ENCODE measurements at places on chromosomes 1 and 21.

- DNase-seq, result no peak
Observed at GRCh38 chr1:37685722-37686121, 6.6 kb upstream of the CDCA8 start.

DNA sequence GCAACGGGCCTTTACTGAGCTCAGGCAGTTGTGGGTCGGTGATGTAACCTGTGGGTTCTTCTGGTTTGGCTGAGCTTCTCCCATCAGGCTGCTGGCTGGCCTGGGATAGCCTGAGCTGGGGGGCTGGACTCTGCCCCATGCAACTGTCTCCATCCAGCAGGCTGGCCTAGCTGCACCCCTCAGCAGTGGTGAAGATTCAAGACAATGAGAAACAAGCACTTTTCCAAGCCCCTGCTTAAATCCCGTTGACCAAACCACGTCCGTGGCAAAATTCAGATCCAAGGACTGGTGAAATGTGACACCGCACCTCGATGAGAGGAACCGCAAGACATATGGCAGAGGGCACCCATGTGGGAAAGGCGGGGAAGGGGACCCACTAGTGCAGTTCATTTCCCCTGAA lies 25.6 kb downstream of the PRSS38 start:
- no peak for DNase-seq

GRCh38 chr1:30779294-30780071 lies 21.9 kb upstream of the LAPTM5 start:
- DNase-seq, result peak; percentile 99

DNA sequence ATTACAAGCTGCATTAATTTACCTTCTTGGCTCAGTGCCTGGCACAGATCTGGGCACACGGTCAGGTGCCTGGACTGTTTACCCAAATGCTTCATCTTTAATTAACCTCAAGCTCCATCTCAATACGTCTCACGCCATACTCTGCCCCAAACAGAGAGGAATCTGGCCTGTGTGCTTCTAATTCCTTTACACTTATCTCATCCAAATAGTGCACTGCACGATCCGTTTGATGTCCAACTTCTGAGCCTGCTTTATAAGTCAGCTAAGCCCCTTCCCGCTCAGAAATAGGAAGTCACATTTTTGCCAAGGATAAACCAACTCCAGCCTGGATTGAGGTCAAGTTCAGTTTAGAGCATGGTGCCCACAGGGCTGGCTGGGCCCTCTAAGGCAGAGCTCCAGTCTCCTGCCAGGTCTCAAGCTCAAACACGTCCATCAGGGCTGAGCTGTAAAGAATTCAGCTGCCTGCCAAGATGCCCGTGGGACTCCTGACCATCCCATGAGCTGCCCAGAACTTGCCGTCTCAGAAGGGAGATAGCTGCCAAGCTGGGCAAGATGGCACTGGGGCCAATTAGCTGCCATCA lies 233.5 kb downstream of the TRABD2B start:
- DNase-seq, result no peak

DNA sequence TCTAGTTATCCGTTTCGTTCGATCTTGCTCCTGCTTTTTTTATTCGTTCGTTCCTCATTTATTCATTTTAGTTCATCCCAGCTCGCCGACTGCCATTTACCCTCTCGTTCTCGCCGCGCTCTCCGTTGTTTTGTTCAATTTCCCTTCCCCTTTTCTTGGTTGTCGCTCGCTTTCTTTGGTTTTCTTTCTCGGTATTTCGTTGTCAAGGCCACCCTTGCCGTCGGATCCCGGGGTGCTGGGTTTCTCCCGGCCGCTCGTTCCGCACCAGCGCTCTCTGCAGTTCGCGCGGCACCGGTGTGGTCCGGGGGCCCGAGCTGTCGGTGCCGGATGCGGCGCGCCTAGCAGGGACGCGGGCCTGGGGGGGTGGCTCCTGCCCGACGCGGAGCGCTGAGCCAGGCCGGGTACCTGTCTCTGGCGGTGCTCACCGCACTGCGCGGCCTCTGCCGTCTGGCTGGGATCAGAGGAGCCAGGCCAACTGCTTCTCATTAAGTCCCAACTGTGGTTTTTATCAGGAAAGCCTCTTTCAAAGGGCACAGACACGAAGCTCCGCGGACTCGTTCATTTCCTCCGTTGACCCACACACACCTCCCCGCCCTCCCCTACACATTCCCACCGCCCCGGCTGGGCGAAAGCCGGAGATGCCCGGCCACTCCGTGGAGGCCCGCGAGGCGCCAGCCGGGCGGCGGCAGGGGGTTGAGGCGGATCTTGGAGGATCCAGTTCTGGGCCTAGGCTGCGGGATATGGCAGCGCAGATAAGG lies 1.6 kb downstream of the ALX3 start:
- DNase-seq, result peak; percentile 34

- no peak for DNase-seq
Observed at GRCh38 chr1:200075938-200076546, 48.5 kb downstream of the NR5A2 start.

DNA sequence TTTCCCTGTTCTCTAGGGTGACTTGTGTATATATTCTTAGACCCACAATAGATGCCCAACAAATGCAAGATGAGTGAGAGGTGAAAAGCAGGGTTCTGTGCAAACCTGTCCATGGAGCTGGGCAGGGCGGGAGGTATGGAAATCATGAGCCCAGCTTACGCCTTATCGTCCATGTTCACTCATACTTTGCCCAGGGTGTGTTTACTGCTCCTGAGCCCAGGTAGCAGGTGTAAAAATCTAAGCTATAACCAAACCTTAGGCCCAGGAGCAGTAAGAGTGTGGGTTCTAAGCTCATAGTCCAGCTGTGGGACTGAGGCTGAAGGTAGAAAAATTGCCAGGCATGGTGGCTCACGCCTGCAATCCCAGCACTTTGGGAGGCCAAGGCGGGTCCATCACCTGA lies 48.1 kb downstream of the CACNA1E start:
- DNase-seq, result no peak

DNA sequence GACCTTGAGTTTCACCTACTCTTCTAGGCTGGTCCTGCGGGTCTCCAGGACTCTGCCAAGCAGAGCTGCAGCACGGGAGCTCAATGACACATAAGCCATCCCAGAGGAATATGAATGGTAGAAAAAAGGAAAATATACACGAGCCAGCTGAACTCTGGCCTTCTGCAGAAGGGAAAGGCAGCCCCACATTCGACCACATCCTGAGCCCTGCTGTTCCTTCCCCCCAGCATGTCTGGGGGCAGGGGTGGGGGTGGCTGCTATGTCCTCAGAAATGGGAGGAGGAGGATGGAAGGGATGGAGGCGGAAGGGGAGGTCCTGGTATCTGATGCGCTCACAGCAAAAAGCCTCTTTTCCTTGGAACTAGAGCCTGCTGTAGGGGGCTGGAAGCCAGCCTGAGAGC lies 12.1 kb upstream of the KDF1 start:
- no peak for DNase-seq

DNA sequence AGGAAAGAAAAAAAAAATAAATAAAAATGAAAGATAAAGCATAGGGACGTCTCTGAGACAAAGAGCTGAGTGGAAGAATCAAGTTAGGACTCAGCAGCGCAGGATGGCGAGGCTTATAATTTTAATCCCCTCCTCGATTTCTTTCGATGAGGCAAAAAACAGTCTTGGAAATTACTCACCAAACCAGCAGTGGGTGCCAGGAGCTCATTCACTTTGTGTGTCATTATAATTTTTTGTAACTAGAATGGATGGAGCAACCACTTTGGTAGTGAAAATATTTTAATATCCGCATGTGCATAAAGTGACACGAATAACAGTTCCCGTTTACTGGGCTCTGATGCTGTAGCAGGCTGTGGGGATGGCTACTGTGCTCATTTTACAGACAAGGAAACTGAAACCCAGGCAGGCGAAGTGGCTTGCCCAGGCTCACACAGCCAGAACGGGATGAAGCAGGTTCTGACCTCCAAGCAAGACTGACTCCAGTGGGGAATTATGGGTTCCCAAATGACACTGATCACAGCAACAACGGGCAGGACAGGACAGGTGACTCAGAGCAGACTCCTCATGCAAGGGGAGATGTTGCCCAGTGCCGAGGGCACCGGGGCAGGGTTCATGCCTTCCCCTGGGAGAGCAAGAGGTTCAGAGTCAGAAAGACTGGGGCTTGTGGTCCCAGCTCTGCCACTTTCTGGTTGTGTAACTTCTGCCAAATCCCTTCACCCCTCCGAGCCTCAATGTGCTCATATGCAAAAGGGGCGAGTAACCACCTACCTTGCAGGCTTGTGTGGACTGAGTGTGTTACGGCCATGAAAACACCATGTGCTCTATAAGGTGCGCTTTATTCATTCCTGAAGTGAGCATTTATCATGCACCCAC lies 63.6 kb downstream of the RUNX3 start:
- DNase-seq, result peak; percentile 15

- DNase-seq, result no peak
Observed at GRCh38 chr1:203028784-203029553, 2.7 kb downstream of the PPFIA4 start.

GRCh38 chr1:9816199-9816598 lies 7.6 kb downstream of the CLSTN1 start:
- no peak for DNase-seq

GRCh38 chr1:51636191-51636590 lies 19.3 kb downstream of the OSBPL9 start:
- DNase-seq, result no peak

- no peak for DNase-seq
Observed at GRCh38 chr21:36509973-36510664, 30.2 kb upstream of the CLDN14 start.

- no peak for DNase-seq
Observed at GRCh38 chr1:205963352-205964155, 20.3 kb upstream of the SLC26A9 start.

DNA sequence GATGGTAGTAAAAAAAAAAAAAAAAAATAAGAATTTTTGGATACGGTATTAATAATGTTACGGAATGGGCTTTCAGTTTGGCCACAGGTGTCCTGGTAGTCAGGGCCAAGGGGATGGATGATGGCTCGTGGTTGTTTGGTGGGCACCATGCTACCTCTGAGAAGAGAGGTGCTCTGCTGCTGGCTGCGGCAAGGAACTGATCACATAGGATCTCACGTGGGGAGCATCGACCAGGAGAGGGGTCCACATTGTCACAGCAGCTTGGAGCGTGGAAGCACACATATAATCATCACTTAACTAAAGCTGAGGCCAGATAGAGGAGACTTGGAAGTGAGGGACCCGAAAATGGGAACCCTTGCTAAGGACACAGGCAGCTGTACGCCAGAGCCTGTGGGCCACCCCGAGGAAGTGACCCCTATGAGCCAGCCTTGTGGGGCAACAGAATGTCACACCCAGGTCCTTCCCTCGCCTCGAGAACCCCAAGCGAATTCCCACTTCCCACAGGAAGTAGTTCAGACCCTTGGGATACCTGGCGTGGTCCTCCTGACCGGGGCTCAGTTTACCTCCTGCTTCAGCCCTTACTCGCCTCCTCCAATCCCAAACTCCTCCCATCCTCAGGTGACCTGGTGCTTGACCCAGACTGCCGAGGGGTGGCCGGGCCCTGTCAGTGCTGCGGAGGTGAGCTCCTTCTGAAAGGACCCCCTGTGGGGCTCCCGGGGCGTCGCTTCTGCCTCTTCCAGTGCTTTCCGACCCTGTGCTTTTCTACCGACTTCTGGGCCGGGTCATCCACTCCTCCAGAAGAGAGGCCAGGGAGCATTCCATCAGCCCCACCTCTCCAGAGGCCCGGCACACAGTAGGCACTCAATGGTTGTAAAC lies 222.0 kb downstream of the CAMTA1 start:
- DNase-seq, result no peak

GRCh38 chr1:107003972-107004371 lies 52.5 kb upstream of the PRMT6 start:
- DNase-seq, result no peak

GRCh38 chr1:85681087-85681486 lies 27.1 kb downstream of the ZNHIT6 start:
- no peak for DNase-seq

GRCh38 chr1:189971656-189972055 lies 506.0 kb downstream of the BRINP3 start:
- DNase-seq, result no peak

- DNase-seq, result no peak
Observed at GRCh38 chr1:45510036-45510971, 10.2 kb downstream of the MMACHC start.

DNA sequence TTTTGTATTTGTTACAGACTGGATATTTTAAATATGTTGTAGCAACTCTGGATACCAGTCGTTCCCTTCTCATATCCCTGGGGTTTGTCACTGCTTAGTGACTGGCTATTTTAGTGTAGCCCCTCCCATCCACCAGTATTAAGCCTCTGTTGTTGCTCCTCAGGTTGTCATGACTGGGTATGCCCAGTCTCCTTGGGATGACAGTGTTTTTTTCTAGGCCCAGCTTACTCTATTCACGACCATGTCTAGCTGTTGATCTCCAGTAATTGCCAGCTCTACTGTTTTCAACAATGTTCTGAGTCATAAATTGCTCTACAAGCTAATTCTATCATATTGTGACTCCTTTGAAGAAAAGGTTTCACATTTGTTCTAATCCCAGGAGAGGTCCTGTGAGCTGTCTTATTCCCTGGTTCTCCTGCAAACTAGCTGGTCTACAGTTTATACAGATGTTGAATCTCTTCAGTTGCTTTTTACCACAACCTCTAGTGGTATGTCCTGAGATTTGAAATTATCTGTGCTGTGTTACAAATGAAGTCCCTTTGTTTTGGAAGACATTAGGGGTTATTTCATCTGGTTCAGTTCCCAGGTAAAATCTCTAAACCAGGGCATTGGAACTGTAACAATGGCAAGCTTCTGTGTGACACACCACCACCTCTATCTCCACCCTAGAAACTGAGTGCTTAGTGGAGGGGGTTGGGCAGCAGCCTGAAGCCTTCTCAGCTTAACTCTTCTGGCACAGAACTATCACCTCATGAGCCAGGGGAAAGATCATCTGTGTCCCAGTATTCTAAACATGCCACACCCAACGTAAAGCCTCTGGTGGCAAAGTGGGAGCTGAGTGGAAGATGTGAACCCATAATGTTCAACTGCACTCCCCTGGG lies 124.6 kb downstream of the TRIM33 start:
- DNase-seq, result no peak

GRCh38 chr1:244066954-244067716 lies 16.1 kb downstream of the ZBTB18 start:
- DNase-seq, result no peak

GRCh38 chr1:41724248-41724647 lies 194.5 kb downstream of the HIVEP3 start:
- DNase-seq, result no peak

- peak; percentile 56 for DNase-seq
Observed at GRCh38 chr1:228555074-228555994, 68.2 kb downstream of the RNF187 start.

DNA sequence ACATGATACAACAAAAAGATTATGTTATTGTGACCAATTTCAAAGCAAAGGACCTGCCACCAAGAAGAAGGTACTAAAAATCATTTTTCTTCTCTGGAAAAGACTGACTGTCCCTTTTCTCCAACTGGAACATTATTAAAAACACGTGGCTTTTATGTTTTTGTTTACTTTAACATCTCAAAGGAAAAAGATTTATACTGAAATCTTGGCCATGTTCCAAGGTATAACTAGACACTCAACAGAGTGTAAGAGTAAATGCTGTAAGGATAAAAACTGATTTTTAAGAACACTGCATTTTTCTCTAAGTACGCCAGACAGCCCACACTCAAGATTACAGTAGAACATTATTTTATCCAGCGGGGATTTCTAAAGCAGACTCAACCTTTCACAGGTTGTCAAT lies 62.1 kb downstream of the BRWD1 start:
- no peak for DNase-seq

- DNase-seq, result no peak
Observed at GRCh38 chr1:3903141-3904005, 3.3 kb upstream of the C1orf174 start.
